Muscle of arm (tissue), 14 donors: ENCODE measurements at places on chromosomes 3 and 15. TPM values are rescaled to one million over a fixed set of nuclear protein-coding genes. Genes with fewer than 3 reads are reported as not detected.

The SEMA5B gene
- 24.6 TPM for polyA plus RNA-seq

The IL17RD gene
- polyA plus RNA-seq: not detected

The NECTIN3 gene
- polyA plus RNA-seq: 23.2 TPM

The ARL13B gene
- polyA plus RNA-seq: 9.1 TPM

The PTPN23 gene
- 19.8 TPM for polyA plus RNA-seq

The CTXN2 gene
- not detected for polyA plus RNA-seq

The GCNT3 gene
- not detected for polyA plus RNA-seq

The GUCA1C gene
- 0.16 TPM for polyA plus RNA-seq
